ENCODE measurements at places on chromosomes 4 and X. TPM values are rescaled to one million over a fixed set of nuclear protein-coding genes. Genes with fewer than 3 reads are reported as not detected.

- no peak overlapping the region for H3K4me3 ChIP-seq
- H3K4me1 ChIP-seq, result no peaks in the 10 kb centered on the region
- no peak overlapping the region for H3K27ac ChIP-seq
- H3K27me3 ChIP-seq, result no peaks in the 10 kb centered on the region
- no peak for DNase-seq
These were observed 61.2 kb upstream of the CITED1 start for GRCh38 chrX:72366701-72367454.

DNA sequence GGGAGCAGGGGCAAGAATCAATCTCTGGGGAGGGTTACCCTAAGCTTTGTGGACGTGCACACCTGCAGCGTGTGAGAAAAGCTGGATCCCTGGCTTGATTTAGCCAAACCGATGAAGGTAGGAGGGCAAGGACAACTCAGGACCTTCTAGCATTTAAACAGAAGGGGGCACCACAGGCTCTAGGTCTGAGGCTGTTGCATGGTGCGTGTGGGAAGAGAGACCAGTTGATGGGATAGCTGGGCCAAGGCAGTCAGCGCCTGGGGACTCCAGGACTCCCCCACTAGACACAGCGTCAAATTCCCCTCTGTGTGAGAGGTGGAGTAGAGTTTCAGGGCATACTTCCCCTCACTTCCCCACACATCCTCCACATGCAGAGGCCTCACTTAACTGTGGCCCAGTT, 4.3 kb downstream of the GABRQ start:
- no peak overlapping the region for H3K27ac ChIP-seq
- peak; percentile 2 for DNase-seq
- no peaks in the 10 kb centered on the region for H3K36me3 ChIP-seq
- no peak overlapping the region for H3K4me3 ChIP-seq
- no peaks in the 10 kb centered on the region for H3K27me3 ChIP-seq

- no peaks in the 10 kb centered on the region for H3K4me1 ChIP-seq
- no peak overlapping the region for H3K27ac ChIP-seq
- no peak for DNase-seq
- no peaks in the 10 kb centered on the region for H3K36me3 ChIP-seq
- H3K4me3 ChIP-seq, result no peak overlapping the region
- no peaks in the 10 kb centered on the region for H3K27me3 ChIP-seq
These were observed 71.2 kb downstream of the SNX25 start for GRCh38 chr4:185280608-185281007.

Gene PFKFB1
- total RNA-seq, result 0.21 TPM

Data from Caco-2 (cell line).